ENCODE measurements at places on chromosomes 5 and 9.

DNA sequence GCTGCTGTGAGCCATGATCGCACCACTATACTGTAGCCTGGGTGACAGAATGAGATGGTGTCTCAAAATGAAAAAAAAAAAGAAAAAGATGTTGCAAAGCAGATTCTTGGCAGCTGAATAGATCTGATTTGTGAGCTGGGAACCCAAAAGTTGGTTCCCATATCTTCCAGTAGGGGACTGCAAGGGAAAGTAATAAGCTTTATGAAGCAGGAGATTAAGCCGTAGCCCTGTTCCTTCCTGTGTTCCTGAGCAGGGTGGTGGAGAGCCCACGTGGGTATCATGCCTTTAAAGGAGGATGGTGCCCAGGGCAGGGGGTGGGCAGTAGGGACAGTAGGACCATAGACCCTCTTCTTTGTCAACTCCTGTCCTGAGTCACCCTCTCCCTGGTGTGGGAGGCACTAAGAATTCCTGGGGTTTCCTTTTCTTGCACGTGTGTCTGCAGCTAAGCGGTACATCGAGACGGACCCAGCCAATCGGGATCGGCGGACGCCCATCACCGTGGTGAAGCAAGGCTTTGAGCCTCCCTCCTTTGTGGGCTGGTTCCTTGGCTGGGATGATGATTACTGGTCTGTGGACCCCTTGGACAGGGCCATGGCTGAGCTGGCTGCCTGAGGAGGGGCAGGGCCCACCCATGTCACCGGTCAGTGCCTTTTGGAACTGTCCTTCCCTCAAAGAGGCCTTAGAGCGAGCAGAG, 37.9 kb downstream of the STOM start:
- DNase-seq, result no peak

- DNase-seq, result peak; percentile 99
These were observed 50.0 kb downstream of the TRIM32 start for GRCh38 chr9:116737152-116737546.

DNA sequence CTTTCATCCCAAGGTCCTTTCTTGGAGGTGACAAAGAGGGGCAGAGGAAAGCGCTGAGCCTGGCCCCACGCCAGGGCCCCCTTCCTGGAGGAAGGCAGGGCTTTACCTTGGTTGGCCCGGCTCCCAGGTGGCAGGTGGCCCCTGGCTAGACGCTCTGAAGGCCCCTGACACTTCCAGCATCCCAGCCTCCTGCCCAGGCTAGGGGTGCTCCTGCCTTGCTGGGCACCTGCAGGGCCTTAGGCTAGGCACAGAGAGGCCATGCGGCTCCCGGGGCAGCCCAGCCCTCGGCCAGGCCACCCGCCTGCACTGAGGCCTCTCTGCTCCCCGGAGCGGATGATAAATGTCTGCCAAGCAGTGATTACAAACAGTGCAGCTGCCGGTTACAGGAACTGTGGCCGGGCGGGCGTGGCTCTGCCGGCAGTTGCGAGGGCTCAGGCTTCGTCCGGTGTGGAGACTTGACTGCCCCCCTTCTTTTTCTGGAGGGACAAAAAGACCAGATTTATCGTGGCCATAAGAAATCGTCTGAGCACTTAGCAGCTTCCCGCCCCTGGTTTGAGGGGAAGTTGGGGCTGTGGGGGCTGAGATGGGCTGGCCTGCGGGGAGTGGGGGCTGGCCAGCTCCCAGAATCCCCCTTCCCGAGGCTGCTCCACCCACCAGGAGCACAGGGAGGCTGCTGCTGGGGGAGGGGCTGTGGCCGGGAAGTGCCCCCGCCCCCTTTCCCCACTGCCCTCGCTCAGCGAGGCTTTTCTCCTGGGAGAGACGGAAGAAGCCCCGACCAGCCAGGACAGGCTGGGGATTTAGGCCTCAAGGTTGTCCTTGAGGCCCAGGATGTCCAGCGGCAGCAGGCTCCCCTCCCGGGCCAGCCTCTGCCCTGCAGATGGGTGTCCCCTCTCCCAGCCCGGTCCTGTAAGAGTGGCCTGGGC, 31.6 kb upstream of the UBAC1 start:
- peak; percentile 76 for DNase-seq

DNA sequence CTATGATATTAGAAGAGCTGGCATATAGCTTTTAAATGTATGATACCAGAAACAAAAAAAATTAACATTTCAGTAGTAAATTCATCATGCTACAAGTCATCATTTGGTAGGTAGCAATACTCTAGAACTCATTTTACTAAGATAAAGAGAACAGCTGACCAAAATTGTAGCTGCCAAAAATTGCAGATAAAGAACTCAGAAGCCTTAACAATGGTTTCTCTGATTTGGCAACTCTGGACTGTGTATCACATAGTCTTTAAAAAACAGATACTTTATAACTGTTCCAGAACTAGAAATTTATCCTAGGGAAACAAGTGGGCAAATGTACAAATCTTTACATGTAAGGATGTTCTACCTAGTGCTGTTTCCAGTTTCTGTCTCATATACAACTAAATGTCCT, 33.9 kb downstream of the ZFR start:
- DNase-seq, result no peak

DNA sequence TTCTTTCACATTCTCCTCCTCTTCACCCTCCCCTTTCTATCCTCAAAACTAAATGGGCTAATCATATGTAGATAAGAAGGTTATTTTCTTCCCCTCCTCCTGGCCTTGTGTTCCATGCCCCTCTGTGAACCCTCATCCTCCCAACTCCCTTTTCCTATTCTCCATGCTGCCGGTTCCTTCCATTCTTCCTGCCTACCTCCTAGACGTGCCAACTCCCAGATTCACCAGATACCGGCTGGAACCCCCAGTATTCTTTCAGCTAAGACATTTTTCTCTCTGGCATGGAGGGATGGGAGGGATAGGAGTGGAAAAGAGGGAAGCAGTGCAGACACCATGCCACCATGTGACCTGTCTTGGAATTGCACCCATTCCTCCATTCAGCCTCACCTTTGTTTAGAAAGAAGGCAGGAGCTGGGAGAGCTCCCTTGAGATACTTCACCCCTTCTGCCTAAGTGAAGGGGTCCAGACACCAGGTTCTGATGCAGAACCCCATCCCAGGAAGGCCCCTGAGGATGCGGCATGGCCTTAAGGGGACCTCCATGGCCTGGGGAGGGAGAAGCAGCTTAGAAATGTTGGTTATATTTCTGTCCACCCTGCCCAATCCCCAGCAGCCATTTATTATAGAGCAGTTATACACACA, 4.8 kb downstream of the DNAJB5 start:
- peak; percentile 57 for DNase-seq

DNA sequence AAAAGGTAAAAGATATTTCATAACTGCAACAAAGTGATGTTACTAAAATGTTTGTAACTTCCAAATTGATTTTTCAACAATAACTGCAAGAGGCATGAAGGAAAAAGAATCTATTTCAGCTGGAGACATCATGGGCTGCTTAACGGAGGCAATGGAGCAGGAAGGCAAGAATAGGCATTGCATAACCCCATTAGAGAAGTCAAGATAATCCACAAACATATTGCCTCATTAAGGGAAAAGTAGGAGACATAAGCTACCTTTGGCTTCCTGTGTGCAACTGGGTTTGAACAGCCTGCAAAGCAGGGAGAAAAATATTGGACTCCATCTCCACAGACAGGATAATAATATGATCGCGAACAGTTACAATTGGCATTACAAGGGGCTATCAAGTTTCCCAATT, 46.7 kb downstream of the SLCO4C1 start:
- DNase-seq, result no peak

DNA sequence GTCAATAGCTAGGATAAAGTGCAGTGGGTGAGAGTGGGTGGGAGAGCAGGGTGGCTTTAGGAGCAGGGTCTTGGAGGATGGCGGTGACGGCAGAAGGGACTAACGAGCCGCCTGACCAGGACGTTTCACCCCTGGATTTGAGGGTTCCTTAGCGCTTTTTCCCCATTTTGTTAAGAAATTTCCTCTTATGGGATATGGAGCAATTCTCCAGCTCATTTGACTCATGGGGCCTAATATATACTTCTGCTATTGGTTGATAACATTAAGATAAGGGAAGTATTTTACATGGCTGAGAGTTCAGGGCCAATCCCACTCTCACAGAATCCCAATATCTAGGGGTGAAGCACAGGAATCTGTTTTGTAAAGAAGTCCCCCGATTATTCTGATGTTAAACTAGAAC, 17.6 kb downstream of the CD180 start:
- DNase-seq, result no peak

DNA sequence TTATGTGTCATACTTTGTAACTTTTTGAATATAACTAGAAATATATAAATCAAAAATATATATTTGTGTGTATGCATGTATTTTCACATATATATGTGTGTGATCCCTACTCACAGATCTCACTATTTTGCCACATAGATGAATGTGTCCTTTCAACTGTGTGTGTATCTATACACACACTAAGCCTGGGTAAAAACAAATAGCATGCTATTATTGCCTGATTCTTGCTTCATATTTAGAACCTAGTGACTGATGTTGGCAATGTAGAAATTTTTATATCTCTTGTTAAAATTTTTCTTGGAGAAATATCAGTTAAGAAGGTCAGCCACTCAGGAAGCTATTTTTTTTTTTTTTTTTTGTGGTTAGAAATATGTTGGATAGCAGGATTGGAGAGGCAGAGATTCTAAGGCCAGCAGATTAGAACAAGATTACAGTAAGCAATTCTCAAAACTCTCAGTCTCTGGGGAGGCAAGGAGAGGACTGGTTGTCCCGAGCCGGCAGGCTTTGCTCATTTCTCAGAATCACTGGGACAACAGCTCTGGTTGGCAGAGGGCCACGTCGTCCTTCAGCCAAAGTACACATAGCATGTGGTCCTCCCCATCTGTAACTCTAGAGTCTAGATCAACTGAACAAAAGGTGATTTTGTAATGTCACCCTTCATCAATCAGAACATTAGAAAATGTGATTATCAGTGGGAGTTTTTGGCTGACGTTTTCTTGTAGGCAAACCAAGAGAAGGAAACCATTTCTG, 19.7 kb downstream of the C6 start:
- DNase-seq, result no peak
